ENCODE measurements at places on chromosomes 3 and 15.

DNA sequence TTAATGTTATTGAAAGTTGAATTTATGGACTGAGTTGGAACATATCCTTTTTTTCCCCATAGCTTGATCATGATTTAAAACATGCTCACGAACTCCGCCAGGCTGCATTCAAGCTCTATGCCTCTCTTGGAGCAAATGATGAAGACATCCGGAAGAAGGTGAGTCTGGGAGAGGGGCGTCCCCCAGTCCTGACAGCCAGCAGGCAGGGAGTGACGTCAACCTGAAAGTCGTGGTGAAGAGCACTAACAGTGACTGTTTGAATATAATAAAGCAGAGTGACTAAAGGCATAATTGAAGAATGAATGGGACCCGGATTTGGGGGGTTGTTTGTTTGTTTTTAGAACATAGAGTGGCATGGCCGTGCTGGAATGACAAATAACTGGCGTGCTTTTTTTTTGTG lies 57.9 kb downstream of the ARMC8 start:
- DNase-seq, result no peak

DNA sequence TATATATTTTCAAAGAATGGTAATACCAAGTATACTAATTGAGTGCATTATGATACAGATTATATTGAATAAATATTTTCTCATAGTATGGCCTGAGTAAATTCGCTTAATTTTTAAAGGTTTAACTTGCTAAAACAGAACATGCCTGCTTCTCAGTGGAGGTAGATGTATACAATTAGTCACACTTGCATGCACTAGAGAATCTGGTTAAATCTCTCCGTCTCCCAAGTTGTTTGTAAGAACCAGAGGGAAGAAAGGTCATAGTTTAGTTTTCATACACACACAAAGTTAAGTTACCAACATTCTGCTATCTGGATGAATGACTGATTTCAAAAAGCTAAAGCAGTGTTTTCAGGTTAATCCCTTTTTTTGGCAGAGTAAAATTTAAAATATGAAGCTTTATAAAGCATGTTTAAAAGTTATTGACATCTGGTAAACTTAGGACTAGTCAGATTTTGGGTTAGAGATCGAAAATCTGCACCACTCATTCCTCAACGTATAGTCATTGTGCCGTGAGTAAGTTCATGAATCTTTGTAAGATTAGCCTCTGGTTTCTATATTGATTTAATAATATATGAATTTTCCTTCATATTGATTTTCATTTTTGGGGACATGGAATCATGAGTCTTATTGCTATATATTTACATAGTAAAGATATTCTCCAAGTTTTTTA lies 117.6 kb upstream of the SAMMSON start:
- DNase-seq, result no peak

- no peak for DNase-seq
These were observed 14.4 kb upstream of the TM4SF4 start for GRCh38 chr3:149460117-149460516.

GRCh38 chr15:90058775-90059174 lies 43.5 kb downstream of the IDH2 start:
- no peak for DNase-seq

DNA sequence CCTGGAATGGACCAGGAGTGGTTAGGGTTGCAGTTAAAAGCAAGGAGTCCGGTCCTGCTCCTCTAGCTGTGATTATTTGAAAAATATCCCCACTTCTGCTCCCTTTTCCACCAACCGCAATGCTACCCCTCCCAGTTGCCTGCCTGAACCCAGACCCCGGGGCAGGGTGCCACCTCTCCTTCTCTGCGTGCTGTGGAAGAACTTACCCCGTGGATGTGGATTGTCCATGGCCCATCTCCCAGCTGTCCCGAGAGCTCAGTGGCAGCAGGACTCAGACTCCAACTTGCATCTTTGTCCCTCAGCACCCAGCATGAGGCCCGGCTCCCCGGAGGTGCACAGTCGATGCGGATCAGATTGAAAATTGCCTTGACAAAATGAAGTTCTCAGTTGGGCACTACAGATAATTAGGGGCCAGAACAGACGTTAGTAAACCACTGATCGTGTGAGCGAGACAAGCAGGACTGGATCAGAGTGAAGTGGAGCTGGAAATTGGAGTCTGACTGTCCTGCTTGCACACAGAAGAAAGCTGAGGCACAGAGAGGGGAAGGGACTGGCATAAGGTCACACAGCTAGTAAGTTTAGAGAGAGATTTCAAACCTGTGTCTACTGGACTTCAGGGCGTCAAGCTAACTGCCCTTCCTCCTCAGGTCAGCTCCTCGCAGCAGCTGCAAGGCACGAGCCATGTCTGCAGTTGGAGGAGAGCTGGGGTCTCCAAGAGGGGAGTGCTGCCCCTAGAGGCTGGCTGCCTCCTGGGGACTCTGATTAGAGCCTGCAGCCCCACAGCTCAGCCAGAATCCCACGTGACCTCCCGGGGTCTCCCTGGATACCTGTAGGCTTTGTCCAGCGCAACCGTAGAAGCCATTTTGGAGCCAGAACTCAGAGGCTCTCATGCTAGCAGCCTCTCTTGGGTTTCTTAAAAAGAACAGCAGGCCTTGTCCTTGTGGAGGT lies 14.7 kb downstream of the SLC6A1 start:
- no peak for DNase-seq

- no peak for DNase-seq
These were observed 35.6 kb upstream of the NDUFB4 start for GRCh38 chr3:120560304-120561250.

DNA sequence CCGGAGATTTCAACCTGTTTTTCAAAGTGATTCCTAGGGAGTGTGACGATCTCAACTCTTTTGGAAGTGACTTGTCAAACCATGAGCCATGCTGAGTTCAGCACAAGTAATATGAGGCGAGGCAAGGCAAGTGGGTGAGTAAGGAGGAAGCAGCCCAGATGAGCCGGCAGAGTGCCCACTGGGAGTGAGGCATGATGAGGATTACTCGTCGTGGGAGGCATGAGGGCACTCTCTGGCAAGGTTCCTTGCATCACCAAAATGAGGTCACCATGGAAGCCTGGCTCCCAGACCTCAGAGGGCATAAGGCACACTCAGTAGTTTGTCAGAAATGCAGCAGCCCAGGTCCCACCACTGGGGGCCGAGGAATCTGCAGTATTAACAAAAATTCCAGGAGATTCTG lies 636.1 kb downstream of the MAGI1 start:
- peak; percentile 23 for DNase-seq

DNA sequence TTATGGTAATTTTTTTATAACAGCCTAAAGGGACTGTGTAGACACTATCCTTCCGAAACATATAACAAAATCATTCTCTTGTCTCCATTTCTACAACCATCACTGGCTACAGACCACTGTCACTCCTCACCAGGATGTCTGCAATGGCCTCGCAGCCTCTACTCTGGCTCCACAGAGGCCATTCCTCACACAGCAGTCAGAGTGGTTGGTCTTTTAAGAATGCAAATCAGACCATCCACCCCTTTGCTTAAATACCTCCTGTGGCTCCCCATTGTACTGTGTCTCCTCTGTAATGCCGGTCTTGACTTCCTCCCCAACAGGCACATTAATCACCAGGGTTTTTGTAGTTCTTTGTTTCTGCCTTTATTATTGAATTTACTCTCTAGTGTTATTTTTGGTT lies 344.8 kb downstream of the ERC2 start:
- DNase-seq, result no peak

DNA sequence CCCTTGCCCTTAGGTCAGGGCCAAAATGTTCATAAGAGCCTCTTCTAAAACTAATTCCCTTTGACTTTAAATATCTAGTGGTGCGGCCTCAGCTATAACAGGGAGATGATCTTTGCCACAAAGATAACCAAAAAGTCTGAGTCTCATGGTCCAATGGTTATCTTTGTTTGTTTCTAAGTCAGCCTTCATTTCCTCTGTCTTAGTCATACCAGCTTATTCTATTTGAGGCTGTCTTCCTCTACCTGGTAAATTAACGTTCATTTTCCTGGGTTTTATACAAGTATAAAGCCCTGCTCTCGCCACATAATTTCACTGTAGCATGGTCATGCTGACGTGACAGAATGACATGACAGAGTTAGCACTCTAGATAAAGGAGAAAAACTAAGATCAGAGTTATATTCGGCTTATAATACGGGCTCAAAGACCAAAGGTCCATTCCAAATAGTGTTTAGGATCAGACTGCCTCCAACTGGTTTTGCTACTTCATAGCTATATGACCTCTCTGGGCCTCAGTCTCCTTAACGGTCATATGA lies 18.4 kb downstream of the ZNF860 start:
- DNase-seq, result no peak

DNA sequence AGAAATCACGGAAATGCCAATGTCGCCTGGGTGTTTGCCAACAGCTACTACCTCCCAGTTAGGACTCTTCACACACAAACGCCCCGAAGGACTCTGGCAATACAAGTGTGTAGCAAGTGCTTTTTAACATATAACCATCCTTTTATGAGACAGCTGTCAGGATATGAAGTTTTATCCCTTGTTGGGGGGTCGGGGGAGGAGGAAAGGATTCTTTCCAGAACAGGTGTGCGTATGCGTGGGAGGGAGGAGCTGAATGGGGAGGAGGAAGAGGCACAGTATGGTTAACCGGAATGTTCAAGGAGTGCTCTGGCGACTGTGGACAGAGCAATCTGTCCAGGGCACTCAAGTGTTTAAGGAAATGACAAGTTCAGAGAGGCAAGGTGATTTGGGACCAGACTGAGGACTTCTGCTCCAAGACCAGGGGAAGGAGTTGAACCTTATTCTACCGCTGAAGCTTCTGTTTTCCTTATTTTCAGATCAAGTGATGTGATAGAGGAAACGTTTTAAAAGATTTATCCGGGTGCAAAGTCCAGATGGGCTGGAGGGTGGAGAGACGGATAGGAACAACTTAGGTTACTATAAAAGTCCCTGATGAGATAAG lies 1.3 kb downstream of the TSPAN3 start:
- no peak for DNase-seq

GRCh38 chr3:114378760-114379159 lies 84.9 kb downstream of the TIGIT start:
- no peak for DNase-seq

- DNase-seq, result no peak
These were observed 9.0 kb downstream of the UBXN7 start for GRCh38 chr3:196423044-196423781.

All from HTR-8/SVneo (cell line).